Fibroblast of lung (primary cell): ENCODE measurements at places on chromosomes 13 and 19. TPM values are rescaled to one million over a fixed set of nuclear protein-coding genes. Genes with fewer than 3 reads are reported as not detected.

GRCh38 chr19:10320602-10321416, 5.0 kb upstream of the FDX2 start:
- no peaks in the 10 kb centered on the region for H3K27me3 ChIP-seq
- H3K4me1 ChIP-seq, result no peaks in the 10 kb centered on the region
- H3K27ac ChIP-seq, result no peak overlapping the region
- peaks cover 29% of the 10 kb centered on the region for H3K36me3 ChIP-seq

DNA sequence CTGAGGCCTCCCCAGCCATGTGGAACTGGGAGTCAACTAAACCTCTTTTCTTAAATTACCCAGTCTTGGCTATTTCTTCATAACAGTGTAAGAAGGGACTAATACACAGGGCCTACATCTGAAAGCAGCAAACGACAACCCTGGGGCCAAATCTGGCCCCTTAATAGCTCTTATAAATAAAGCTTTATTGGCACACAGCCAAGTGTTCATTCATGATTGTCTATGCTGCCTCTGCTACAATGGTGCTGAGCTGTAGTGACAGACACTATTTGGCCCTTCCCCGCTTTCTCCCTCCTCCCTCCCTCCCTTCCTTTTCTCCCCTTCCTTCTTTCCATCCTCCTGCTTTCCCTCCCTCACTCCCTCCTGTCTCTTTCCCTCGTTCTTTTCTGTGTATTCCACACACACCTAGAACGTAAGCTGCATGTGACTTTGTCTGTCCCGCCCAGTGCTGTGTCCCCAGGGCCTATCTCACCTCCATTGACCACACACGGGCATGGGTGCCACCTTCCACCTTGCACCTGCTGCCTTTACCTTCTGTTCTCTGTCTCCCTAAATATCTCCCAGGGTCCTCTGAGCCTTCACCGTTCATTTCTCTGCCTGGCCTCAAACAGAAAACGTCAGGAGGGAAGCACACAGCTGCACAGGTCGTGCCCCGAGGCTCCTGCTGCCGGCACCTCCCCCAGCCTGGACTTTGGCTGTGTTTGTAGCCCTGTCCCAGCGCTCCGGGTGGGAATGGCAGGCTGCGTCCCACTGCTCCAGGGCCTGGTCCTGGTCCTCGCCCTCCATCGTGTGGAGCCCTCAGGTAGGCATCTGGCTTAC, at the start of gene PROZ:
Gene PROZ, plus strand, starts transcription at position 720 of the 819 bp plus-strand sequence. Its CDS starts 13 bp downstream, at position 733.
- H3K27me3 ChIP-seq, result no peaks in the 10 kb centered on the region
- no peaks in the 10 kb centered on the region for H3K36me3 ChIP-seq
- no peak within 1 kb of the TSS for H3K27ac ChIP-seq
- peaks cover 6% of the 10 kb centered on the region for H3K4me1 ChIP-seq
- no peak within 1 kb of the TSS for H3K4me3 ChIP-seq

GRCh38 chr13:109152941-109153340, 523.5 kb downstream of the MYO16 start:
- H3K36me3 ChIP-seq, result no peaks in the 10 kb centered on the region
- DNase-seq, result no peak
- no peak overlapping the region for H3K27ac ChIP-seq
- no peak overlapping the region for H3K4me3 ChIP-seq
- peaks cover 13% of the 10 kb centered on the region for H3K4me1 ChIP-seq

The FAM124A gene
- total RNA-seq, result 2.6 and 4.8 TPM in 2 replicates

The ZNF534 gene
- under 0.01 and 0.17 TPM in 2 replicates for total RNA-seq

The CATSPERD gene
- not detected in 2 replicates for total RNA-seq
